Stomach (tissue), 19 donors: ENCODE measurements at places on chromosomes 12 and 14.

DNA sequence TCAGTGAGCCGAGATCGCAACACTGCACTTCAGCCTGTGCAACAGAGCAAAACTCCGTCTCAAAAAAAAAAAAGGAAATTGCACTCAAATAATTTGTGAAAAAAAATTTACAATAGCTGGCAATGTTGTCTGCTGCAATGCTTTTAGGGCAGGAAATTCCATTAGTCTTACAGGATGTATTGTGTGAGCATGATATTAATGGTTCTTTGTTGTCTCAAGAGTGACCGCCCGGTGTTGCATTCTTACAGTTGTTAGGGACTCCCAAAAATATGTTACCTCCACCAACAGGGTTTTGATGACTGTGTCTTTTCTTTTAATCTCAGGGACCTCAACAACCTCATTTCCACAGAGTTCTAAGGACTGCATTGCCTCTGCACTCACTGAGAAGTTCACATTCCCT is 44.8 kb downstream of the PZP start:
- DNase-seq: peak; percentile 21

DNA sequence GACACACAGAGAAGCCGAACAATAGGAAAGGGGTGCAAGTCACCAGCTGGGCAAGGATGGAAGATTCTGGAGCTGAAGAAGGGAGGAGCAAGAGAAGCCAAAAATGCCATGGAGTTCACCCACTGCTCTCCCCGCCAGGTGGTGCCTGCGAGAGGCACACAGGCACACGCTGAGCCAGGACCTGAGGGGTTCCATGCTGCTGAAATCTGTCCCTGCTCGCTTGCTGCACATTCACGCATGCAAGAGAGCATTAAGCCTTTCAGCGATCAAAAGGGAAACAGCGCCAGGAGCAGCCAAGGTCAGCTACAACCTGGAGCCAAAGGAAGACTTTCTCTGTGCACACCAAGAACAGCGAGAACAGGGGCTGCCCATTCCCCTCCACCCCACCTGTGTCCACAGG is 104.1 kb downstream of the ANO2 start:
- no peak for DNase-seq

- no peak for DNase-seq
Observed at GRCh38 chr12:30197392-30198057, 413.8 kb upstream of the TMTC1 start.

DNA sequence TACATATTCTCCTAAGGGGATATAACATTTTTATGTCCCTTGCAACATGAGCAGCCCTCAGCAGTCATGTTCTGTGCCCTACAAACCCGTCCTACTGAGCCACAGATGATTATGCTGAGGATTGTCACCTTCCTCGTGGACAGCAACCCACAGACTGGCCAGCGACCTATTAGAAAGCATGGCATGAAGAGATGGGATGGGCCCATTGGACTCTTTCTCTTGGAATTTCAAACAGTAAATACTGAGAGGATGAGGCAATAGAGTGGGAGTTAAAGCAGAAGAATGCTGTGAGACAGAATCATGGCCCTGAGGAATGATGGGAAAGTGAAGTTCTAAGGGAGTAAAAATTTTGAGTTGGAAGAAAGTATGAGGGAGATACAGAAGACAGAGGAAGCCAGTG is 149.9 kb upstream of the BTG1 start:
- no peak for DNase-seq

GRCh38 chr14:29216268-29217232 is 450.0 kb downstream of the FOXG1 start:
- DNase-seq: no peak

DNA sequence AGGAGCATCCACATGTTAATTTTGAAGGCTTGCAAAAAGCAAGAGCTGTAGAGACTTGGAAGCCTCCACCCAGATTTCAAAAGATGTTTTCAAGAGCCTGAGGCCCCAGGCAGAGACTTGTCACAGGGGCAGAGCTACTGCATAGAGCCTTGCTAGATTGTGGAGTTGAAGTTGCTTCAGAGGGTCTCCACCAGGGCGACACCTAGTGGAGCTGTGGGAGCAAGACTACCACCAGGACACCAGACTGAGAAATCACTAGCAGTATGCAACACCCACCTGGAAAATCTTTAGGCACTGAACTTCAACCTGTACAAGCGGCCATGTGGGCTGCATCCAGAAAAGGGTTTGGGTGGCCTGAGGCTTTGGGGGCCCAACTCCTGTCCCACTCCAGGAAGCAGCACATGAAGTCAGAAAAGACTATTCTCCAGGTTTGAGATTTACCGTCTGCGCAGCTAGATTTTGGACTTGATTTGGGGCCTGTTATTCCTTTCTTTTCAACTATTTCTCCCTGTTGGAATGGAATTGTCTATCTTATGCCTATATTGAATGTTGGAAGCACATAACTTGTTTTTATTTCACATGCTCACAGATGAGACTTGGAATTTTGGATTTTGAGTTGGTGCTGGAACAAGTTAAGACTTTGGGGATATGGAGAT is 508.6 kb downstream of the FLRT2 start:
- DNase-seq: peak; percentile 76

GRCh38 chr14:103679351-103679750 is 35.9 kb downstream of the XRCC3 start:
- peak; percentile 68 for DNase-seq

DNA sequence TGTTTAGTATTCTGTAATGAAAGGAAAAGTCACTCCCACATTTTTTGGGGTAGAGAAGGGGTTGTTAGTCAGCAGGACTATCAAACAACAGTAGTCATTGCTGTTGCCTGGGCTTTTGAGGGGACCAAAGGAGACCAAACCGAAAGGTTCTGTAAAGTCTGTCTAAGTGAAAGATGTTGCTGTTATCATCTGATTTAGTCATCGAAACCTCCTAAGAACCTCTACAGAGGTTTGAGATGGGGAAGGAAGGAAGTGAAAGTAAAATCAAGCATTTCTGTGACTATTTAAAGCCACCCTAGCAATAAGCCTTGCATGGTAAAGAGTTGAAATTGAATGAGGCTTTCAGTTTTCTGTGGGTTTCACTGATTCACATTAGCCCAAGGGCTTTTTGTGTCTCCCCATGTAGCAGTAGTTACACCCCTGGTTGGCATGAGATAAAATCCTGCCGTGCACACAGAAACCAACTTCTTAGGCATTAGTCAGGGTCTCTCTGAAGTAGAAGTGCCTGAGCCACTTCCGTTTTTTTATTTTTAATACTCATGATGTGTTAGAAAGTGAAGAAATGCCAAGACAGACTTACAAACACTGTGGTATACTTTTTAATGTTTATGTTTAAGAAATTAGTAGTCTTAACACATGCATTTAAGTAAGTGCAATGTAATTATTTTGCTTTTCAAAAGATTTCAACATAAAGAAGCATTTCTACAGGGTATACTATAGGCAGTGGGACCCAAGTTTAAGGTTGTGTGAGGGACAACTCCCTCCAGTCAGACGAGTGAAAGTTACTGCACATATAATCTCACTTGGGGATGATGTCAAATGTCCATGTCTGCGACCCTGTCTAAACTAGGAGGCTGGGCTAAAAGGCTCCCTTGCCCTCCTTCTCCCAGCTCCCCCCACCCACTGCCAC is 50.4 kb downstream of the DYRK2 start:
- DNase-seq: no peak

GRCh38 chr12:127885954-127886750 is 380.8 kb upstream of the TMEM132C start:
- DNase-seq: no peak

DNA sequence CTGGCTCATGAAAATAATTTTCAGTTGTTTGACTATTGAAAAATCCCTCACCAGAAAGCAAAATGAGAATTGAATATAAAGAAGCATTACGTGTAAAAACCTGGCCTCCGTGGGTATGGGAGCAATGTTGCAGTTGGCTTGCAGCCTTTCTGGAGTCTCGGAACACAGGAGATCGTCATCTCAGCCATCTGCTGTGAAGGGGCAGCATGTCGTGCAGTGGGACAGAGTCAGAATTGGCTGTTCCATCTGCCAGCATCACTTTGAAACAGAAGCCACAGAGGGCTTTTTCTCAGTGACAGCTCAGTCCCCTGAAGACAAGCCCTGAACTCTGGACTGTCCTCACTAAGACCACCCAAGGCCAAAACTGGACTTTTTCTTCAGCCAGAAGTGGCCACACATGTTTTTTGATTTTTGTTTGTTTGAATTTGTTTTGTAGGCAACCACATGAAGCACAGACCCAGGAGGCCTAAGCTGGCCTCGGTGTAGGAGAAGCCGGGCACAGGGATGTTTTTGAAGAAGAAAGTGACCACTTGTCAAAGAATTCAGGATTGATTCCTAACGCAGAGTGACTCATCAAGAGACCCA is 170.8 kb upstream of the DYRK2 start:
- DNase-seq: no peak
